ENCODE measurements at places on chromosomes 2 and 18. TPM values are rescaled to one million over a fixed set of nuclear protein-coding genes. Genes with fewer than 3 reads are reported as not detected.

DNA sequence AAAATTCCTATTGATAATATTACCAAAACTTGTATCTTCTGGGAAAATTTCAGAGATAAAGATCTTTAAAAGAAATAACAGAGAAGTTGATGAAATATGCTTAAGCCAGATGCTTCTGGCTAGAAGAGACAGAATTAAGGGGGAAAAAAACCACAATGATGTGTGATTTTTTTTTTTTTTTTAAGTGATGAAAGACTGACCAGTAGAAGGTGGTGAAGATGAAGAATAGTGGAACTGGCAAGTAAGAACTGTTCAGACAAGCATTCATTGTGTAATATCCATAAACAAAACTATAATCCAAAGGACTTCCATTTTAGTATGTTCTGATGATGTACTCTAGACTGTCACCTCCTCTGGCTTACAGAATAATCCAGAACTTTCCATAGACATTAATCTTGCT, 89.8 kb downstream of the INO80D start:
- DNase-seq, result no peak

GRCh38 chr18:9115984-9116383, 13.5 kb downstream of the NDUFV2 start:
- no peak for DNase-seq

DNA sequence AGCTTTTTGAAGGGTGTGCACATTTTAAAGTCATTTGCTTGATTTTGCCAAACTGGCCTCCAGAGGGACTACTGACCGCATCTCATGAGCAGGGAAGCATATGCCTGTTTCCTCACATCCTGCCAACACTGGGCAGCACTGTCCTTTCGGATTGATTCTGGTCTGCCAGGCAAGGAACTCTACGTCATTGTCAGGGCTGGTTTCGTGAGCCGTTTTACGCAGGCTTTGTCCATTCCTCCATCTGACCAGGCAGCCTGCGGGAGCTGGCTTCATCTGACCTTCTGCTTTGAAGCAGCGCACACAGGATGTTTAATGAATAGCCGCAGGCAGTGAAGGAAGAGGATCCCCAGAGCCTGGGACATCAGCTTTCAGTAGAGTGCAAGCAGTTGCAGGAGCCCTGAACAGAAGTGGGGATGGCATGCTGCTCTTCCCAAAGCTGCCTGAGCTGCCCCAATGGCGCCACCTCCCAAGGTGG, 46.3 kb upstream of the SEMA4C start:
- no peak for DNase-seq

Gene DNAJC5G
- polyA plus RNA-seq, result not detected

GRCh38 chr2:121137571-121137970, 147.4 kb downstream of the TFCP2L1 start:
- no peak for DNase-seq

- no peak for DNase-seq
Measured at GRCh38 chr2:170276056-170276455, 98.1 kb downstream of the MYO3B start.
